ENCODE measurements at places on chromosomes 1 and 21.

DNA sequence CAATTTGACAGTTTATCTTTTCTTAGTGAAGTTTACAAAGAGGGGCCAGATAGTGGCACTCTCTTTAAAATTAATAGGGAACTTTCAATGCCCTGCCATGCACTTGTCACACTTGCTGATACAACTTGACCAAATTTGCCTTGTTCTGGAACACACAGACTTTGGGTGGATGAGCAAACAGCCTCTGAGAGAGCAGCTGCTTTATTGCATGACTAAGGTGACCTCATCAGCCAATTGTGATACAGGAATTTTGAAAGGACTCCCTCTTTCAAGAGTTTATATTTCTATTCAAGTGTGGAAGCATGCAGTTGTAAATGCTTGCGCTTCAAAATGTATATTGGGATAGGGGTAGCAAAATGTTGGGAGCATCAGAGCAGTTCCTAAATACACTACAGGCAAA is 2.1 kb upstream of the RGS1 start:
- peak; percentile 8 for DNase-seq

DNA sequence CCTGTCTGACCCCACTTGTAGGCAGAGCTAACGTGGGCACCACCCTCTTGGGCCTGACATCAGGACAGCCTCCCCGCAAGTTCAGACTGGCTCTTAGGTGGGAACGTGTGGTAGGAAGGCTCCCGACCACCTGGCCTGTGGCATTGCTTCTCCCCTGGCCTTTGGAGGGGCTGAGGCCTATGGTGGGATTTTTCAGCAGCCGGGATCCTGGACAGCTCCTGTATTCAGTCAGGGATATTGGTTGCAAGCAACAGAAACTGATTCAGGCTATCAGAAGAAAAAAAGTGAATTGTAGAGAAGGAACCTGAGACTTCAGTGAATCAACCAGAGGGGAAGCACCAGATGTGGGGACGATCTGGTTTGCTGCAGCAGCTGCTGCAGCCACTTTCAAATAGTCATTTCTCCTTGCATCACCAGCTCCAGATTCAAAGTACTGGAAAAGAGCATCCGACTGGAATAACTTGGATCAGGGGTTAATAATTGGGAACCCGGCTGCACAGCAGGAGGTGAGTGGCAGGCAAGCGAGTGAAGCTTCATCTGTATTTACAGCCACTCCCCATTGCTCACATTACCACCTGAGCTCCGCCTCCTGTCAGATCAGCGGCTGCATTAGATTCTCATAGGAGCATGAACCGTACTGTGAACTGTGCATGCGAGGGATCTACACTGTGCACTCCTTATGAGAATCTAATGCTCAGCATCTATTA is 5.9 kb downstream of the RNF186 start:
- DNase-seq = no peak

GRCh38 chr1:174786358-174786757 is 213.4 kb upstream of the CACYBP start:
- no peak for DNase-seq

DNA sequence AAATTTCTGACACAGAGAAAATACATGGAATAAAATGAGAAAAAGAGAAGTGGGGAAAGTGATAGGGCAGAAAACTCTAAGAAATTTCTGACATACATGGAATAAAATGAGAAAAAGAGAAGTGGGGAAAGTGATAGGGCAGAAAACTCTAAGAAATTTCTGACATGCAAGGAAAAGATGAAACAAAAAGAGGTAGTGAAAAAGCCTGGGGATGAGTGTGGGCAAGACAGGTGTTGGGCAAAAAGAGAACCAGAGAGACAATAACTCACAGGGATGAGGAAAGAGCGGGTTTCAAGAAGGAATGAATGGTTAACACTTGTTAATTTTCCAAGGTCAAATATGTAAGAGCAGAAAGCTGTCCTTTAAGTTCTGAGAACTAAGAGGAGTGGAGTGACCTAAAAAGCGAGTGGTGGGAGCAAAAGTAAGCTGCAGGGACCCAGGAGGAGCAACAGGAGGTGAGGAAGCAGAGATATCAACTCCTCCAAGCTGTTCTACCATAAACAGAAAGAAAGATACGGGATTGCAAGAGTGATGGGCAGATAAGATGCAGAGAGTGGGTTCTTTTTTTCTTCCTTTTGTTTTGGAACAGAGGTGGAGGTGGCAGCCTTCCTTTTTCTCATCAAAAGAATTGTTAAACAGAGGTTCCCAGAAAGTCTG is 29.9 kb upstream of the EXO1 start:
- DNase-seq = no peak

DNA sequence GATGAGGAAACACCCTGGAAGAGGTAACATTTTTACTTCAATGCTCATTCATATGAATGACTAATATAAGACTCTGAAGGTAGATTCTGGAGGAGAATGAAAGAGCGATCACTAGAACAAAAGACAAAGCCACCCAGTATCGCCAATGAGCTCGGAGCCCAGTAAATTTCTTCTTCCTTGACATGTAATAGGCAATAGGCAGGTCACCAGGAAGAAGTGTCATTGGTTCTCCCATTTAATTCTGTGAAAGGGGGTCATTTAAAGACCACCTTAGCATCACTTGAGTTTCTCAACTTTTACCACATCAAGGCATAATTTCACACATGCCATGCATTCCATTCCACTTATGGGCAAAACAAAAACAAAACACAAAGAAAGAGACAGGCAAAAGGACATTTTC is 7.9 kb downstream of the TNFSF18 start:
- DNase-seq = peak; percentile 50

DNA sequence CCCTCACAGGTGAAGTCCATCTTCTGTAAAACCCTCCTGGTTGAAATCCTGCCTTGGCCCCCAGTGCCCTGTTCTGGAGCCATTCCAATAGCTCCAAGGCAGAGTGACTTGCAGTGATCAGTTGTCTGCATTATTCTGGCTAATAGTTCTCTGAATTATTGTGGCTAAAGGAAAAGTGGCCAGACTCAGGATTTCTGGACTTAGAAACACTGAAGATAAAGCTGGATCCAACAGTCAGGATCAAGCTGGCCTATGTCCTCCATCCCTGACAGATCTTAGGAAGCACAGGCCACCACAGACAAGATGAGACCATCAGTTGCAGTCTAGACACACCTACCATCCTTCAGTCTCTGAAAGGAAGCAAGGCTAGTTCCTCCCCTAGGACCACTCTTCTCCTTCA is 801 bp upstream of the C2CD4D start:
- DNase-seq = no peak

- DNase-seq = no peak
Observed at GRCh38 chr1:206965781-206966180, 4.5 kb downstream of the FCAMR start.

DNA sequence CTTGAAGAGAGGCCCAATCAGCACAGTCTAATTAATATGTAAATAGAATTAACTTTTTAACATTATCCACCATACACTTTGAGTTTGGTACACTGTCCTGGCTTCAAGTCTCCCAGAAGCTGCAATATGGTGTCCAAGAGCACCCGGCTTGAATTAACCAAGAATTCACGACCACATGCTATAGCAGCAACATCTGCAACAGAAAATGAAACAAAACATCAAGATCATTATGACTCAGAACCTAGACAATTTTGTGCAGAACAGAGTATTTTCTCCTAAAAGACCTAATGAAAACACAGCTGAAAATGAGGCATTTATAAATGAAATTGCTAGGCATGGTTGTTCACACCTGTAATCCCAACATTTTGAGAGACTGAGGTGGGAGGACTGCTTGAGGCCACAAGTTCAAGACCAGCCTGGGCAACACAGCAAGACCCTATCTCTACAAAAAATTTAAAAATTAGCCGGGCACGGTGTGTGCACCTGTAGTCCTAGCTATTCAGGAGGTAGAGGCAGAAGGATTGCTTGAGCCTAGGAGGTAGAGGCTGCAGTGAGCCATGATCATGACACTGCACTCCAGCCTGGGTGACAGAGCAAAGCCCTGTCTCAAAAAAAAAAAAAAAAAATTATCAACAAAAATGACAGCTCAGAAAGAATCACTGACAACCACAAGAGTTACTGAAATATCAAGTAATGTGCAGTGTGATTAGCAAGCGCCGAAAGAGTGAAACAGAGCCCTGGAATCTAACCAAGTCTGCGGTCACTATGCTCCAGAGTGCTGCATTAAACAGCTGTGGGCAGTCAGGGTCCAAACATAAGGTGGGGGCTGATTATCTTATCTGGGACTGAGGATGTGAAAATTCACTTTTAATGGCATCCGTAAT is 45.3 kb downstream of the HSF2BP start:
- DNase-seq = peak; percentile 76

- DNase-seq = no peak
Observed at GRCh38 chr1:119651641-119652040, 3.6 kb upstream of the ZNF697 start.

DNA sequence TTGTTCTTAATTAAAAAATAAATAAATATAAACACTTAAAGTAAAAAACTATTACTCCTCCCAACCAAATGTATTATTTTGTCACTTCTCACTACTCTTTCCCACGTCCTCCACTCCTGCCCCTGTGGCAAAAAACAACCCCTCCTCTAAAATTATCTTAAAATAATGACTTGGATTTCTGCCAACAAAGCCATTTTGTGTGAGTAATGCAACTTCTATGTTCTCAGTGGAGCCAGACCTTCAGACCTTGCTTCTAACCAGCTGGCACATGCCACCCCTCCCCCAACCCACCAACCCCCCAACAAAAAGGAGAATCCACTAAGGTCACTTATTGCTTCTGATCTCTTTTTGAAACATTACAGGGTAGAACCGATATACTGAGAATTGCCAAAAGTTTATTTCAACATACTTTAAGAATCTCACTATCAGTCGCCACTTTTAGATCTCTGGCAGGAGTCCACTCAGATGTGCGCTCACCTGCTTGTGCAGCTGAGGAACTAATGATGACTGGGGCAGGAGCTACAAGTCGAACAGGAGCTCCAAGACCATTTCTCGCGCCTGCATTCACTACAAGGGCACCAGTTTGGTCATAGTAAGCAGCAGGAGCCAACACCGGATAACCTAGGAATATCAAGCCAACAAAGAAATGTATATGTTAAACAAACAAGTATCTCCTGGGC is 58.3 kb upstream of the SDC3 start:
- peak; percentile 69 for DNase-seq

GRCh38 chr21:16117331-16117730 is 387.5 kb downstream of the USP25 start:
- DNase-seq = peak; percentile 41

DNA sequence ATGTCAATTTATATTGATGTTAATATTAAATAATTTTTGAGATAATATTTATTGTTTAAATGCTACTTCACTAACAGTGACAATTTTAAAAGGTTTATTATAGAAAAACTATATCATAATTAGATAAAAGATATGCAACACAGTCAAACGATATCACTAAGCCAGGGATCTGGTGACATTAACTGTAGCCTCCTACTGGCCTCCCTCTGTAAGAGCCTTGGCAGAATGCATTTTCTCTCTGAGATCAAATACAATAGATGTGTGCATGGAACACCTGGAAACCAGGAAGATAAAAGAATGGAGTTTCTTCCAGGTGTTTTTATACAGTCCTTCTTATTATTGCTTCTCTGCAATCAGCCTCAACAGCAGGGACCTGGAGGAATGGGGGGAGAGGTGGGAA is 1762.1 kb downstream of the BRINP3 start:
- no peak for DNase-seq

DNA sequence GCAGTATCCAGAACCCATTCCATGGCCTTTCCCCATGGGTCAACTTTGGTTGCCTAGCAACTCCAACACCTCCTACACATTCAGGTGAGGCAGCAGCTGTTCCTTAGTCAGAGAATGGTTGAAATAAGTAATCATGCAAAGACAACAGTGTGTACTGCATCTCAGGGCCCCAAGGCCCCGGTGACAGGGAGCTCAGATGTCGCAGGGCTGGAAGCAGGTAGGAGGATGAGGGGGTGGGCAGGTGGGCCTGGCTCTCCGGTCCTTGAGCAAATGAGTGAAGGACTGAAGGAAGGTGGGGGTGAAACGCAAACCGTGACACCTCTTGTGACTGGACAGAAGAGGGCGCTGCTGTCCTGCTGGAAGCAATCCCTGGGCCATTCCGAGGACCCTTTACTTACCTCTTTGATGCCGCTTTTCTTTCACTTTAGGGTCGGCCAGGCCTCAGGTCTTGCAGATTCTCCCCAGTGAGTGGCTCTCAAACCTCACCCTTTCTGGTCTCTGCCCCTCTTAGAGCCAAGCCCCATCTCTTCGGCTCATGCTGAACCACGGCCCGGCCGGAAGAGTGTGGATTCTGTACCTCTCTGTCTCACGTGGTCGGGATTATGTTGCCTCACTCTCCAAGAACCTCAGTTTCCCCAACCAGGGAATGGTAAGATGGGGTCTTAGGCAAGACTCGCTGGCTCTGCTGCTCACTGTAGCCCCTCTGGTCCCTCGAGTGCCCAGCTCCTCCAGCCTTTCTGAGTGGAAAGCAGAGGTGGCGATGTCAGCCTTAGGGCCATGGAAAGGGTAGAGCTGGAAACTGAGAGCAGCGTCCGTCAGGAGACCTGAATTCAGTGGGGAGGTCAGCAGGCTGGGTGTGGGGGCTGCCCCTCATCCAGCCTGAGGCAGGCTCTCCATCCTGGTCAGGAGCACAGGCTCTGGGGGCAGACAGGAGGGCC is 5.6 kb upstream of the KCNA10 start:
- DNase-seq = peak; percentile 12

DNA sequence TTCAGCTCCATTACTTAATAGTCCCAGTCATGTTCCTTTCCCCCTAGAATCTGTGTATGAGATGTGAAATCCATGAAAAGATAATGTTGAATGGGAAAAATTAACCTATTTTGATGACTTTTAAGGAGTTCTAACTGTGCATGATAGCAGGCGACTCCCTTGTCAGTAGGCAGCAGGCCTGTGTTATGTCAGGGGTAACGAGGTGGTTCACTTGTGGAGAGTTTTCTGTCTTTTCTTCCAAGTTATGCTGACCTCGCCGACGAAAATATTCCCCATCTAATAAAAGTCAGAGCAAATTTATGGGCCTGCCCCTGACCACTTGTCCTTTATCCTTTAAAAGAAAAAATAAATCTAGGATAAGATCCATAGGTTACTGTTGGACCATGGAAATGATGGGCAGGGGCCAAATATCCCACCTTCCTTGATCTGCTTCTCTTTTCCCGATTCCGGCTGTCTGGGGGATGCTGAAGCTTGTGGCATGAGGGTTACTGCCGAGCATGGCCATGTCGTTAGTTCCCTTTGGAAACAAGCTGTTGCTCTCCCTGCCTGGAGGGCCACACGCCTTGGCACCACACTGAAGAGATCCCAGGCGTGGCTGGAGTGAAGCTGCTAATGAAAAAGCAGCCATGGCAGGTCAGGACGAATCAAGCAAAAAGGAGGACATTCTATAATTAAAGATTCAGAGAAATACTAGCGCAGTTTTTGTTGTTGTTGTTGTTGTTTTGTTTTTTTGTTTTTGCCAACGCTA is 93.8 kb downstream of the ROR1 start:
- no peak for DNase-seq
